ENCODE measurements at places on chromosomes 5 and 9.
A peak's percentile ranks its signal among the peaks of the same experiment; 100 is the strongest.

- DNase-seq, result no peak
Measured at GRCh38 chr5:11027660-11028059, 266.6 kb upstream of the DAP start.

DNA sequence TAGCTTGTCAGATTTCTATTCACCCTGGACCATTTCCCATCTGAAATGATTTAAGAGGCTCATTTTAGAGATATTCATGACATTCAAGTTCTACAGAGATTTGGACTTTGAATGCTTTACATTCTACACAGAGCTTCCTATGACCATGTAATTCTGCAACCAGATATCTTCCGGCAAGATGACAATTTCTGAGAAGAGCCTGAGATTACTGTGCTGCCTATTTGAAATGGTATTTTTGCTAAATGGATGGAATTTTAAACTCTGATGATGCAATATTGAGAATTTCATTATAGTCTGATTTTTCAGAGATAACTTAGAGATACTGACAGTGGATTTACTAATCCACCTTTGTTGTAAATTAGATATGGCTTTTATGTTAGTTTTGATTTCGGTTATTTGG, 16.0 kb upstream of the ACOT12 start:
- DNase-seq, result no peak

GRCh38 chr9:2389404-2389803, 232.2 kb upstream of the VLDLR start:
- no peak for DNase-seq

GRCh38 chr5:40400245-40400644, 279.5 kb upstream of the PTGER4 start:
- DNase-seq, result no peak

DNA sequence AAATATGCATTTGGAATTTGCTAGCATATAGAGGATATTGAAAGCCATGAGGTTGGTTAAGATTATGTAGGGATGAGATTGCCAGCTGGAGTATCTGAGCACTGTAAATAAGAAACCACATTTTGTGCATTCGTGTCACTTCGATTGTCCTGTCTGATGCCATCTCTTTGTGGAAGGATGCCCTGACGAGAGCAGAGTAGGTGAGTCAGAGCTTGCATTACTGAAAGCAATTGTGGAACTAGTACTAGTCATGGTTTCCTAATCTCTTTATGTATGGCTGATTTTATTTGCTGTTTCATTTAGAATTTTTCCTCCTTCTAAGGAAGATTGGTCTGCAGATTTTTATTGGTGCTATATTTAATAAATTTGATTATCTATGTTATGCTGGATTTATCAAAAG, 14.5 kb upstream of the TAS2R1 start:
- no peak for DNase-seq

DNA sequence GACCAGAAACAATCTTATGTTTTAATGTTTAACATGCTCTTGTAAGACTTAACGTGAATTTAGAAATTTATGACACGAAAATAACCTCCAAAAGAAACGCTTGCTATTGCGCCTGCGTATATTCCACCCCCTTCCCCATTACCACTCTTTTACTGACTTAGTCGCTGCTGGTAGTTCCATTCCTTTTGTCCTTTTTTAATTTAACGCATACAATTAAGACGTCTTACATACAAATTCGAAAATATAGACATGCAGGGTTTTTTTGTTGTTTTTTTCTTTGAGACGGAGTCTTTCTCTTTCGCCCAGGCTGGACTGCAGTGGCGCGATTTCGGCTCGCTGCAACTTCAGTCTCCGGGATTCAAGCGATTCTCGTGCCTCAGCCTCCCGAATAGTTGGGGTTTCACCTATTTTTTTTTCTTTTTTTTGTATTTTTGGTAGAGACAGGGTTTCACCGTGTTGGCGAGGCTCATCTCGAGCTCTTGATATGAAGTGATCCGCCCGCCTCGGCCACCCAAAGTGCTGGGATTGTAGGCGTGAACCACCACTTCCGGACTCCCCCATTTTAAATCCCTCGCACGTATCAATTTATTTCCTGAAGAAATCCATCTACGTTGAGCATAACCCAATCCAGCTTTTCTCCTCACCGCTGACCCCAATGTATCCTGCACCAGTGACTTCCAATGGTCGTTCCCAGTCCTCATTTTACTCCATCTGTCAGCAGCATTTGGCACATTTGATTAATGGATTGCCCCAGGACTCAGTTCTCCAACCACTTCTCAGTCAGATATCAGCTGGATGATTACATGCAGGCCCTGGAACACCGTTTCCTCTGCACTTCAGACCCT, 684 bp upstream of the MED7 start:
- peak; percentile 84 for DNase-seq
